Right ventricle myocardium superior (tissue), 1 donor: ENCODE measurements at places on chromosomes 6 and 20. TPM values are rescaled to one million over a fixed set of nuclear protein-coding genes. Genes with fewer than 3 reads are reported as not detected.
A peak's percentile ranks its signal among the peaks of the same experiment; 100 is the strongest.

The HLA-DRA gene
- total RNA-seq = 82.4 TPM

- no peak for DNase-seq
Measured at GRCh38 chr6:53273370-53273769, 75.4 kb downstream of the ELOVL5 start.

GRCh38 chr6:39389484-39389767 lies 66.9 kb upstream of the KCNK16 start:
- no peak for DNase-seq

DNA sequence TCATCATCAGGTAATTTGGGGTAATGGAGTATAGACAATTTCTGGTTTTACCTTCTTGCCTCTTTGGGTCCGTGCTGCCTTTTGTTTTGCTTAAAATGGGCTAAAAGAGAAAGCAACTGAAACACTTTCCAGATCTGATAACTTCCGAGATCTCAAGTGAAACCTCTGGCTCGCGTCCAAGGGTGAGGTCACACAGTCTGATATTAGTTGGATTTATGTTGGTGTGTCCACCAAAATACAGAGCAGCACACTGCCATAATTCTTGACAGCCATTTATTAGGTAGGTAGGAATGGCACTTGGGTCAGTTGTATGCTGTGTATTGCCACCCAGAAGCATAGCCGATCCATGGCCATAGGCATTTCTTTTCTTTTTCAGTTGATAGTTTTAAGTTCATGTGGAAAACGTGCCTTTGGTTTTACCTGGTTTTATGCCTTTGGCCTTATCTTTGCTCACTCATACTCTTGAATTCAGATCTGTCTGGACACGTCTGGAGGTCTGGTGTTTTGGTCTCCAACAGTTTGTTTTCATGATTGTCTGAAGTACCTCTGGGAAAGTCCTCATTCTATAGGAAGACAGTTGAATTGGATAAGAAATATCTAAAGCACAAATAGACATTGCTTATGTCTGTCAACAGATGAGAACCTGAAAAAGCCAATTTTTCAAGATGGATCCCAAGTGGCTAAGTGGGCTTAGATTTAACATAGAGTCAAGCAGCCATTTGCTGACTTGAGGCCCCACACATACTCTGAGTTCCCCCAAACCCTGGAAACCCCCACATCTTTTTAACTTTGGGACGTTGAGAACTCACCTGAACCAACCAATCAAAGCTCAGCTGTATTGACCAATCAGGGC lies 320.8 kb downstream of the SOX4 start:
- peak; percentile 78 for DNase-seq

The C20orf141 gene
- total RNA-seq = not detected

The PBOV1 gene
- total RNA-seq = not detected

DNA sequence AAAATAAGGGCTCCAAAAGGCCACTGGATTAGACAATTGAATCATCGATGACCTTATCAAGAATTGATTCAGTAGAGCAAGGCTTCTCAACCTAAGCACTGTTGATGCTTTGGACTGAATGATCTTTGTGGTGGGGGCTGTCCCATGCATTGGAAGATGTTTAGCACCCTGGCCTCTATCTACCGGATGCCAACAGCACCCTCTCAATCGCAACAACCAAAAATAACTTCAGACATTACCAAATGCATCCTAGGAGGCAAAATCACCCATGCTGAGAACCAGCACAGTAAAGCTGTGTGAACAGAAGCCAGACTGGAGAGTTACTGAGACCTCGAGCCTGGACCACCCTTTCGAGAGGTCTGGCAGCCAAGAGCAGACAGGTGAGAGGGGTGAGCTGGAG lies 67.5 kb downstream of the TBC1D7 start:
- no peak for DNase-seq

- no peak for DNase-seq
Measured at GRCh38 chr20:41956338-41957074, 338.3 kb upstream of the CHD6 start.

DNA sequence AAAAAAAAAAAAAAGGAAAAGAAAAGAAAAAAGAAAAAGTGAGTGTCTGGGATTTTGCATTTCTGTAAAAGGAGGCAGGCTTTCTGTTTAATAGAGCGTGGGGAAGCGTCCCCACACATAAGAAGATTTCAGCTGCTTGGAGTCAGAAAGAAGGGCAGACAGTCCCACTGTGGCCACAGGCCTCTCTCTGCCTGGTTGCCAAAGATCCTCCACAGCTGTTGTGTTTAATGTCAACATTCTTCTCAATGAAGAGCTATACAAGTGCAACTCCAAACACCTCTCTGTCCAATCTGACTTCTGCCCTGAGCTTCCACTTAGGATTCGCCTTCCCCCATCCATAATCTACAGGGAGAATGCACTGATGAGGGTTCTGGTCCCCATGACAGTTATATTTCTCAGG lies 64.3 kb upstream of the MLN start:
- DNase-seq = no peak

The SSTR4 gene
- not detected for total RNA-seq

The DHX16 gene
- 20.5 TPM for total RNA-seq

GRCh38 chr20:40703975-40704530 lies 15.0 kb upstream of the MAFB start:
- DNase-seq = peak; percentile 47

The KCNK15 gene
- 0.19 TPM for total RNA-seq

GRCh38 chr20:57508381-57508780 lies 16.6 kb downstream of the CTCFL start:
- no peak for DNase-seq

DNA sequence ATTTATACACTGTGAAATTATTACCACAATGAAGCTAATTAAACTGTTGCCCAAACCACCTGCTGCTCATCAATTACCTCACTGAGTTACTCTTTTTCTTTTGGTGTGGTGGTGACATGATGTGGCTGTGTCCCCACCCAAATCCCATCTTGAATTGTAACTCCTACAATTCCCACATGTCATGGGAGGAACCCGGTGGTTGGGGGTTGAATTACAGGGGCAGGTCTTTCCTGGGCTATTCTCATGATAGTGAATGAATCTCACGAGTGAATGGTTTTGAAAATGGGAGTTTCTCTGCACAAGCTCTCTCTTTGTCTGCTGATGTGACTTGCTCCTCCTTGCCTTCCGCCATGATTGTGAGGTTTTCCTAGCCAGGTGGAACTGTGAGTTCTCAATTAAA lies 145.0 kb downstream of the LRRC1 start:
- no peak for DNase-seq

DNA sequence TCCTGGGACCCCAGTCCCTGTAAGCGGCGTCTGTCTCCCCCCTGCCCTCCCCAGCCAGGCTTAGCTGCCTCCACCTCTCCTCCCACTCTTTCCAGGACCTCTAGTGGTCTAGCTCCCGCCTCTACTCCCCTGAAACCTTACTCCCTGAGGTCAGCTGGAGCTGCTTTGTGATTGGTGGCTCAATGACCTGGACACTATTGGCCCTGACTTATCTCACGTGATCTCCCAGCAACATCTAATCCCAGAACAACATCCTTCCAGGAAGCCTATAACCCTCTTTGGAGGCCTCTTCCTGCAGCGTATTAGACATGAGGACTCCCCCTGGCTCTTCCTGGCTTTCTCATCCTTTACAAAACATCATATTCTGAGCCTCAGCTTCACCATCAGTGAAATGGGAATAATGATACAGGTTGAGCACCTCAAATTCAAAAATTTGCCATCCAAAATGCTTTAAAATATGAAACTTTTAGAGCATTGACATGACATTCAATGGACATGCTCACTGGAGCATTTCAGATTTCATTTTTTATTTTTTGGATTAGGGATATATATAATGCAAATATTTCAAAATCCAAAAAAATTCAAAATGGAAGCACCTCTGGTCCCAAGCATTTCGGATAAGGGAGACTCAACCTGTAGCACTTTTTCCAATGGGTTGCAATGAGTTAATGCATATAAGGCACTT lies 16.3 kb upstream of the SRC start:
- DNase-seq = no peak

DNA sequence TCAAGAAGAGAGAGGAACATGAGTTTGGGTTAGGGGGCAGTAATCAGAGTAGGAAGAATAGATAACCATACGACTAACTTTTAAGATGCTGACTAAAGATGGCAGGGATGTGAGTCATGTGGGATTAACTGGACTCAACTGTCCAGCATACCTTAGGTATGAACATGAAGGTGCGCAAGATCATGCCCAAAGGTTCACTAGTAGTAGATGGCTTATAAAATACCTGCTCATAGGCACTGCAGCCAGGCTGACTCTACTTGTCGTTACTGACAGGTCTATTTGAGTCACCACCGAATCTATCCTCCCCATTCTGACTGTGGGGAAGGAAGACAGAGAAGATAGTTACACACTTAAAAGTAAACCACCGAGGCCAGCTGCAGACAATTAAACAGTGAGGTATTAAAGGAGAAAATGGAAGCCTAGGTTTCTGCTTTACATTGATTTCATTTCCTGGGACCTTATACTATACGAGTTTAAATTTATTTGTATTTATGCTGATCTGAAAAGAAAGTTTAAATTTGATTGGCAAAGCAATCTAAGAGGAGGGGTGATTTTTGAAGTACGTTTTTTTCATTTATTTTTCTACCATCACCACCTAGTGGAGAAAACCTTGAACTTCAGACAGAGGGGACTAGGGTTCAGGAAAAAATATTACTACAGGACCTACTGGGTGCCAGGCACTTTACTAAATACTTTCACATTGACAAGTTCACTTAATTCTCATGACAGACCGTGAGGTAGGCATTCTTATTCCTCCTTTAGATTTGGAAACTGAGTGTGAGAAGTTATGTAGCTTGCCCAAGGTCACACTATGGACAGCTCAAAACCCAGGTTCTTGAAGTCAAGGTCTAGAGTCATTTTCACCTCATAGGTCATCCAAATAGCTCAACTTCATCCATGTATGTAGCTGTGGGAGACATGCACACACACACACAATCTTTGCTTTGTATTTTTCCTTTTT lies 4.0 kb upstream of the WRNIP1 start:
- no peak for DNase-seq

GRCh38 chr6:14129575-14129974 lies 12.0 kb downstream of the CD83 start:
- DNase-seq = peak; percentile 45

DNA sequence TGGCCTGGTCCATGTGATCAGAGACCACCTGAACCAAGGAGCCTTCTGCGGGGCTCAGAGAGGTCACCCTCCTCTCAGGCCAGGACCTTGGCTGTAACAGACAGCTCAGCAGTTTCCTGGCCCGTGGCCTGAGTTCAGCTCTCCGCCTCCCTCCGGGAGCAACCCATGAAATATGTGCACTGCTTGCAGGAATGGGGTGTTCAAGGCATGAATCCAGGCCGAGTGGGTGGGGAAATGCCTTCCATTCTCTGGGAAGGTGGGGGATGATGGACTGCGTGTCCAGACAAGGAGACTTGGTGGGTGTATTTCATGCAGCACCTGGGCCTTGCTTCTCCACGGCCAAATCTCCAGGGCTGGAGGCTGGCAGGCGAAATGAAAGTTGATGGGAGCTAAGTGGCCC lies 46.0 kb downstream of the SIRPA start:
- DNase-seq = peak; percentile 62

The GINS1 gene
- 0.46 TPM for total RNA-seq

DNA sequence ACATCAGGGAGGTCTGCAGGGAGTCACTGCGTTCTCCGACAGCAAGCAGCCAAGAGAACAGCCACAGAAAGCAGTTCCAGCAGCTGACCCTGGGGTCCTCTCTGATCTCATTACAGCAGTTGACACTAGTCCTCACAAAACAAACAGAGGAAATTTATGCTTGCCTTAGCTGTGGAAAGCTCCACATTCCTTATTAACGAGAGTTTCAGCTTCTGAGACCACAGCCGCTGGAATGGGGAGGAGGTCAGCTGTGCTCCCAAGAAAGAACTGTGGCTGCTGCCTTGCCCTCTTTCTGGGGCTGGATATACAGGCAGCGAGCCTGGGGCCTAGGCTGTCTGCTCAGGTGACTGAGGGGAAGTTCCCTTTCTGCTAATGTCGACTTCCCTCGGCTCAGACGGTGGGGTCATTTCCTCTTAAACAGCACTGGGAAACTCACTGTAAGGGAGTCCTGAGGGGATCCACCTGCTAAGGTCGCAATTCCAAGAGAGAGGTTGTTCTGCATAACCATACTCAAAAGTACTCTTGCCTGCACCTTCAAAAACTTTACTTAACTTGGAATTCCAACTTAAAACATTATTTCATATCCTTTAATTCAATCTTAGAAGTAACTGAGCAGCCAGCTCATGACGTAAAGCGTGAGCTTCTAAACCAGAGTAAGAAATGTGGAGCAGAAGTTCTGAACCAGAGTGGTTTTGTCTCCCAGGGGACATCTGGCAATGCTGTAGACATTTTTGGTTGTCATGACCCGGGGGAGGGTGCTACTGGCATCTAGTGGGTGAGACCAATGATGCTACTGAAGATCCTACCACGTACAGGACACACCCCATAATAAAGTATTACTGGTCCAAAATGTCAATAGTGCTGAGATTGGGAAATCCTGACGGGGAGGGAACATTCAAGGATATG lies 80.3 kb downstream of the BACH2 start:
- DNase-seq = no peak

DNA sequence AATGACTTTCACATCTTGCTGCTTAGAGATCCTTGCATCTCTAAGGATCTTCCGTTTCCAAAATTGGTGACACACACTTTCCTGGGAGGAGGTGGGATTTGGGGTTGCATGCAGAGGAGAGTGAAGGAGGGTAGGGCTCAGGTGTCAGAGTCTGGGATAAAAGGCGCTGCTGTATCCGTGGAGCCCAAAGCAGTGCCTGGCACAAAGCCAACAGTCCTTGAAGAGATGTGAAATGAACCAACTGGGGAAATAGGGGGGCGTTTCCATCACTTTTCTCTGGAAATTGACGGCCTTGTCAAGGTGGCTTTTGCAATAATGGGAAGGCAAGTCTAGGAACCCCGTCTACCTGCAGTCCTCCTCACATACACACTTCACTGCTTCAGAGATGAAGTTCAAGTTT lies 59.5 kb upstream of the NELFCD start:
- DNase-seq = no peak

The SRF gene
- 65.3 TPM for total RNA-seq

DNA sequence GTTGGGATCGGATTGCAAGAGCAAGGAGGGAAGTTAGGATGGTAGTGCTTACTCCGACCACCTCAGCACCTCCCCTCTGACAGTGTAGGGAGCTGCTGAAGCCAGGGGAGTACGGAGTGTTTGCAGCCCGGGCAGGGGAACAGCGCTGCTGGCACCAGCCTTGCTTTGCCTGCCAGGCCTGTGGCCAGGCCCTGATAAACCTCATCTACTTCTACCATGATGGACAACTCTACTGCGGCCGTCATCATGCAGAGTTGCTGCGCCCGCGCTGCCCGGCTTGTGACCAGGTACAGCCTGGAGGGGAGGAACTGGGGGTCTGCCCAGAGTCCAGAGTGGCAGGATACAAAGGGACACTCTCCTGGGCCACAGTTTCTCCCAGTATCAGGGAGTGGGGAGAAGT lies 2.2 kb upstream of the TOMM6 start:
- DNase-seq = peak; percentile 62

The SRMS gene
- total RNA-seq = not detected

- no peak for DNase-seq
Measured at GRCh38 chr6:168216751-168217191, 102.8 kb downstream of the DACT2 start.

GRCh38 chr6:127547215-127547614 lies 28.1 kb upstream of the MTCL3 start:
- no peak for DNase-seq

DNA sequence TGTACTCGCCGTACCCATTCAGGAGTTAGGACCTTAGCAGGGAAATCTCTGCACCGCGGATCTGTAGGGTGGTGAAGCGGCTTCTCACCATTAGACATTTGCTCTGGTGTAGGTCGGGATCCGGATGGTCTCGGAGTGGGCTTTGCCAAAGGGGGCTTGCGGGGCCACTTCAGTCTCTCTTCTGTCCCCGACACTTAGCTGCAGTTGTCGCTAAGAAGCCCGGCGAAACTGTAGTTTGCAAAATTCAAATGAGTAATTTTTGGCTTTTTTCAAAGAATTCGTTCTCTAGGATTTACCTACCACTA lies 433 bp downstream of the QRSL1 start:
- no peak for DNase-seq
